ENCODE measurements at places on chromosomes 12 and 14.

DNA sequence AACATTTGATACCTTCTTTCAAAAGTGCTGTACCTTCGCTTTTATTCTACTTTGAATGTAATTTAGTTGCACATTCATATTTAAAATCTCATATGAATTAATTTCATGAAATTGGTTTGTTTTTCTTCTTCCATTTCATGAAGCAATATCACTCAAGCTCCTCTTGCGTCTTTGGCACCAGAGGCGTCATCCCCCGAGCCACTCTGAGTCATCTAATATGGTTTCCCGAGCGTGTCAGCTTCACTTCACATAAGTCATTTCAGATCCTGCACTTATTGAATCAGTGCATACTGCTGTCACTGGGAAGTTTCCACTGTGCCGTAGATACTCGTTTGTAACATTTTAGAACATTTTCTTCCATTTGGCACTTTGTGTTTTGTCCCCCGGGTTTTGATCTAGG, 105.6 kb downstream of the SLC25A47 start:
- no peak for DNase-seq

GRCh38 chr12:3405821-3406220, 85.2 kb upstream of the PRMT8 start:
- no peak for DNase-seq

GRCh38 chr12:79375050-79375449, 315.7 kb downstream of the PAWR start:
- no peak for DNase-seq

- DNase-seq: no peak
Observed at GRCh38 chr12:128930606-128931005, 77.3 kb downstream of the GLT1D1 start.

GRCh38 chr12:42696406-42697149, 107.0 kb upstream of the PRICKLE1 start:
- DNase-seq: no peak

DNA sequence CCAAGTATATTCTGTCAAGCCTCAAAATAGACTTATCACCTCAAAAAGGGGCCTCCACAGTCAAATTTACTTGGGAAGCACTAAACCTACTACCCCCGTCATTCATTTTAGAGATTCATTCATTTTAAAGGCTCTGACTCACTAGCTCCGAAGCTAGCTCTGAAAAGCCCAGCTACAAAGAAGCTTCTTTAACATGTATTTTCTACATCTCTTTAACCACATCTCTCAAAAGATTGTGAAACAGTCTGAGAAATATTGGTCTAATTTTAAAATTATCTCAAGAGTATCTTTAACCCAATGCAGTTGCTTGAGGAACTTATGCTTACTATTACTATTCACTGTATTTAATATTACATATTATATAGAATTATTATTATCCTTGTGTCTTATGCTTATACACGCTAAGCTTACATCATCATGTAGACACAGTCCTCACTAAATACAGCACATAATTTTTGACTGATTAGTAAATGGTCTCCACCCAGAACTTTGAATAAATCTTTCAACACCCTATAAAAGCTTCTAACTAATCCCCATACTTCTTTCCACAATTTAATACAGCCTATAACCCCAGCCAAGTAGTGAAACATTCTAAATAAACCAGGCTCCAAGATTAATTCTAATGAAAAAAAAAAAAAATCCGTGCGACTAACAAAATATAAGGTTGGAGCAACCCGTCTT, 7.8 kb downstream of the NT5DC3 start:
- DNase-seq: no peak

- DNase-seq: no peak
Observed at GRCh38 chr12:116881325-116881876, at the start of gene HRK. Gene HRK, minus strand, starts transcription at chr12:116881441. Its CDS starts 134 bp downstream, at chr12:116881307.

DNA sequence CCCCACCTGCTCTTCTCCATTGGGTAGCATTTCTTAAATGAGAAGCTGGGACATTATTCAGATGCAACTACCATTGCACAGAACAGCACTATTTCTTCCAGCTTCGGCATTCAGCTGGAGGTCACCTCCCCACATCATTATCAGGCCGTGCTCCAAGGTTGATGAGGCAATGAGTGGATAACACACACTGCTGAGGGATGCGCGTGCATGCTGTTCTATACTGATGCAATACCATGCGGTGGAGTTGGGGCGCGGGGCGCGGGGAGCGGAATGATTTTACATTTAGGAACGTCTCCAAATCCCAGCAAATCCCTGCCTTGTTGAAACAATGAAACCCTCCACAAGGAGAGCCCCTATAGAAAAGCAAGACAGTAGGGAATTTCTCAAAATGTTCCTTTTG, 283.4 kb downstream of the GRIN2B start:
- no peak for DNase-seq

DNA sequence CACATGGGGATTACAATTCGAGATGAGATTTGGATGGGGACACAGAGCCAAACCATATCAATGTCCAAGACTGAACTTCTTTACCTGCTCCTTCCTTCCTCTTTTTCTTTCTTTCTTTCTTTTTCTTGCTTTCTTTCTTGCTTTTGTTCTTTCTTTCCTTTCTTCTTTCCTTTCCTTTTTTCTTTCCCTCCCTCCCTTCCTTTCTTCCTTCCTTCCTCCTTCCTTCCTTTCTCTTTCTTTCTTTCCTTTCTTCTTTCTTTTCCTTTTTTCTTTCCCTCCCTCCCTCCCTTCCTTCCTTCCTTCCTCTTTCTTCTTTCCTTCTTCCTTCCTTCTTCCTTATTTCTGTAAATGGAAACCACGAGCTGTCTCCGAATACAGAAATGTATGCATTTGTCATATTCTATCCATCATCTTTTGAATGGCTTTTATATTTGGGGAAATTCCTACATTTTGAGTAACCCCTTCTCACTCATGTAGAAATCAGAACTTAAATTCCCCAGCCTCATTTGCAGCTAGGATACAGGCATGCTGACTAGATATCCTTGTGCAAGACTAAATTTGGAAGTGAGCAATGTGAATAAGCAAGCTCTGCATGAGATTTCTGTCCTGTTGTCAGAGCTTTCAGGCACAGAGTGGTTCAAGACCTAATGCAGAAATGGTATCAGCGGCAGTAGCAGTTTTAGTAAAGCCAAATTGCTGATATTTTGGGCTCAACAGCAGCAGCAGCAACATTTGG, 11.5 kb downstream of the GPR33 start:
- DNase-seq: no peak

DNA sequence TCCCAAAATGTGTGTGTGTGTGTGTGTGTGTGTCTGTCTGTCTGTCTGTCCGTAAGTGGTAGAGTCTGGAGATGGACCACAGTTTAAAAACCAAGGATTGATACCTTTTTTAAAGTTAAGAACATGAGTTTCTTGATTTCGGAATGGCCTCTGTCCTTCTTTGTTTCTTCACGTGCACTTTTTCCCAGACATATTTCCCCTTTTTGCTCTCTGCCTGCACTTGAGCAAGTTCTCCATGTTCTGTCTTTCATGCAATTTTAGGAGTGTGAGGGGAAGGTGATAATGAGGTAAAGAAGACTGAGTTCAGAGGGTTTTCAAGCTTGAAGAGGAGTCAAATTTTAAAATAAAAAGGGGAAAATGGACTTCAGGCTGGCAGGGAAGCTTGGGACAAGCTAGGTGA, 12.7 kb downstream of the OLR1 start:
- no peak for DNase-seq

GRCh38 chr12:32205731-32206130, 99.1 kb downstream of the BICD1 start:
- no peak for DNase-seq

DNA sequence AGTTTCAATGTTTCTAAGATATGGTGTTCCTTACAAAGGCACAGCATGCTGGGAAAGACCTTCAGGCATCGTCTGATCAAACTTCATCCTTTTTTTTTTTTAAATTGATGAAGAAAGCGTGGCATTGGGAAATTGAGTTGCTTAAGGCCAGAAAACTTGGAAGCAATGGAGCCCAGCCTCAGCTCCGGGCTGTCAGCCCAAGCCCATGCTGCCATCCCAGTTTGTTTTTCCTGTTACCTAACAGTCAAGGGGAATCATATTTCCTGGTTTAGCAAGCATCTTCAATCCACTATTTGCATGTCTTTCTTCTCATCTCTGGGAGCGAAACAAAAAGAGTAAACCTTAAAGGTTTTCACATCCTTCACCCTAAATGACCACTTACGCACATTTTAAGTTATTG, 200.2 kb downstream of the CHST11 start:
- DNase-seq: no peak

DNA sequence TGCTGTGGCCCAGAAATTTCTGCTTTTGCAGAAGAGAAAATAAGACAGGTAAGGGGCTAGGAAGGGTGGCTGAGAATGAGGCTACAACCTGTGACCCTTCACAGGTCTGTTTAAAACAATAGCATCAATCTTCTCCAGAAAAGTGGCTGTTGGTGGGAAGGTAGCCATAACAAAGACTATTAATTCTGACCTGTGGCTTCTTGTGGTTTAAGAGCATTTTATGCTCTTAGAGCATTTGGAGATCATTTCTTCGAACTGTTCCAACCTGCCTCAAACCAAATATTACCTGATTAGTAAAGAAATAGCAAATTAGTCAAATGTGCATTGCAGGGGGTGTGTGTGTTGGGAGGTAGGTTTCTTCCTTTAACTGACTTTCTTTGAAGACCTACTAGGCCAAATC, 15.2 kb upstream of the TCP11L2 start:
- DNase-seq: no peak

GRCh38 chr14:32693114-32693513, 245.6 kb upstream of the NPAS3 start:
- DNase-seq: peak; percentile 100

- no peak for DNase-seq
Observed at GRCh38 chr14:23360496-23360895, 4.5 kb downstream of the EFS start.

- DNase-seq: no peak
Observed at GRCh38 chr14:52660325-52660724, 35.0 kb downstream of the ERO1A start.

DNA sequence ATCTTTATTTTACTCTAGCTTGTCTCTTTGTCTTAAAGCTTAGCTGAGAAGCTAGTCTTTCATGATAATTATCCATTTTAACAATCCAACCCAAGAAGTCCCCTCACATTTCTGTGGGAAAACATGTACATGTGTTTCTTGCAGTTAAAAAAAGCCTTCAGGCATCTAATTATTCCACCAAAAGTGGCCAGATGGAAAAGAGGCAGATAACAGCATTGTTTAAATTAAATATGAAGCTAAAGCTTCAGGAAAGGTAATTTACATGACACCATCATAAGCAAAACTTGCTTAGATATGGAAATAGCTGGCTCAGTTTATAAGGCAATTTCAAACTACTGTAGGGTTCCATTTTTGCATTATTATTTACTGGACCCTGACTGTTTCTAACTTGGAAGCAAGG, 175.4 kb downstream of the UNC79 start:
- DNase-seq: no peak

DNA sequence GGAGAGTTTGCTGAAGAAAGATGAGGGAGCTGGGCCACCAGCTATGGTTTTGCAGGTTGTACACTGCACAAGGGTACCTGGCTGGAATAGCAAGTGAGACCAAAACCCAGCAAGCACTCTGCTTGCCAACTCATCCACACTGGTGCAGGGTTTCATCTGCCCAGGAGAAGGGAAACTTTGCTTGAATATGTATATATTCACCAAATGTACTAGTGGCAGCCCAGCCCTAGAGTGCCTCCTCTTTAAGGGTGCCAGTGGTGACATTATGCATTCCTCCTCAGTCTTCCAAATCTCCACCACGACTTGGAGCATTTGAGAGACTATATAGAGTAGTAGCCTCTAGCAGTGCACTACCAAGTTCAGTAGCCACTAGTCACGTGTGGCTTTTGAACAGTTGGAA, 136.8 kb downstream of the LLPH start:
- DNase-seq: no peak

GRCh38 chr12:125889742-125890141, 824.5 kb downstream of the AACS start:
- DNase-seq: no peak

GRCh38 chr12:115774148-115774895, 503.2 kb downstream of the MED13L start:
- peak; percentile 46 for DNase-seq

GRCh38 chr12:53489242-53489864, 9.9 kb downstream of the MAP3K12 start:
- DNase-seq: no peak

GRCh38 chr14:68088451-68088854, 268.9 kb downstream of the RAD51B start:
- DNase-seq: peak; percentile 33

- DNase-seq: no peak
Observed at GRCh38 chr12:106681210-106681609, 93.3 kb upstream of the RIC8B start.

- DNase-seq: no peak
Observed at GRCh38 chr12:100539202-100539601, 34.3 kb upstream of the GAS2L3 start.

DNA sequence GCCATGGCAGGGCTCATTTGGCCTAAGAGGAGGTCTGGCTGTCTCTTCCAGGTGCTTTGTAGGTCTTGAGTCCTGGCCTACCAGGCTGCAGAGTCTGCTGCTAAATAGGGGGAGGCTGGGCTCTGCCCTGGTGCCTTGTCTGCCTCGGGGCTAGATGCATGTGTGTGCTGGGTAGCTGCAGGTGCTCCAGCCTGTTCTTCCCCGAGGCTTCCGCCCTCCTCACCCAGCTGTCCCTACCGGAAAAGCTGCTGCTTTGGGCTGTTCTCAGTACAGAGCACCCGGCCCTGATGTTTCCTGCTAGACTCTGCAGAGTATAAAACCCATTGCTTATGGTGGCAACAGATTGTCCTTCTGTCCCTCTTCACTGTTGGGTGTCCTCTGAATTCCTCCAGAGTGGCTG, 37.7 kb downstream of the RAB35 start:
- no peak for DNase-seq

DNA sequence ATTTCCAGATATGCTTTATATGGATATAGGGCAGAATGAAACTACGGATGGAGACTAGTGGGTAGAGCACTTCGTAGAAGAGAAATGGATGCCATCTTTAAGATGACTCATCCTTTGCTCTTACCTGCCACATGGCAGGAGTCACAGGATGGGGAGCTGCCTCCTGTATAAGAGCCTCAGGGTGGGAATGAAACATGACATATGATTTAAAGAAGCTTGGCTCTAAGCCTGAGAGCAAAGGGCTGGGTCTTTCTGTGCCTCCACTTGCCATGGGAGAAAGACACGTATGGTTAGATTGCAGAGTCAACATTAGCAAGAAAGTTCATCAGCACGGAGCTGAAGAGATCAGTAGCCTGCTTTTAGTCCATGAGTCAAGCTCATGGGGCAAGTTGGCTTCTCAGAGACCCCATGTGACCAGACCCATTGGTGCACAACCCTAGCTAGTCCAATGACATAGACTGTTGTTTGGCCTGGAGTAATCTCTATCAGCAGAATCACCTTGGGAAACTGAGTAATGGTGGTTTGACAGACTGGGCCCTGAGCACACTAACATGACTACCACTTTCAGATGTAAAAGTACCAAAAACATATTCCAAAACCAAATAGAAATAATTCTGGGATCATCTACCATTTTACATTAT, 38.1 kb upstream of the IL22 start:
- no peak for DNase-seq
